ENCODE measurements at places on chromosomes 1 and 21.

DNA sequence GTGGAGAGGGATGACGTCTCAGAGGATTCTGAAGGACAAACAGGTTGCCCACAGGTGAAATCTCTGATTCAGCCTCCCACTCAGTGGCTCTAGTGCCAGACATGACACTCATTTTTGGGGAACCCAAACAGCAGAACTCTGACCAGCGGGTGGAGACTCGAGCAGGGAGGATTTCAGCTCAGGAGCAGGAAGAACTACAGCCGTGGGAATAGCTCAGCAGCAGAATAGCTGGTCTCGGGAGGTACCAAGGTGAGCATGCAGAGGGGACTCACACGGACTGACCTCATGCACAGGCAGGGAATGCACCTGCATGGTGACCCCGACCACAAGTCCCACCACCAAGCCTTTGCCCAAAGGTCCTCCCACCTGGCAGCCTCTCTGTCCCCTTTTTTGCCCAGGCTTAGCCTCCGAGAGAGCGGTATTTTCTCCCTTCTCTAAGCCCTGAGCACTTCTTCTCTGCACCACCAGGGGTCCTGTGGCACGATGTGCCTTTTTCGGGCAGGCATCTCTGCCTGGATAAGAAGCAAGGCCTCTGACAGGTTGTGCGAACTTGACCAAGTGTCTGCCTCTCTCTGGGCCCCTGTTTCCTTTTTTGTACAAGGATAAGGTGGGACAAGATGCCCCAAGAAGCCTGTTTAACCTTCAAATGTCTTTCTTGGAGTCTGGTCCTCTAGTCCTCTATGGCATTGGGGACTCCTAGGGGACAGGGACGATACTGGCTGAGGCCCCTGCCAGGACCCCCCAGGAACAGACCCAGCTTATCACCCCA lies 8.8 kb upstream of the FGR start:
- peak; percentile 78 for DNase-seq

- no peak for DNase-seq
Observed at GRCh38 chr1:84991097-84991920, 5.6 kb downstream of the MCOLN2 start.

DNA sequence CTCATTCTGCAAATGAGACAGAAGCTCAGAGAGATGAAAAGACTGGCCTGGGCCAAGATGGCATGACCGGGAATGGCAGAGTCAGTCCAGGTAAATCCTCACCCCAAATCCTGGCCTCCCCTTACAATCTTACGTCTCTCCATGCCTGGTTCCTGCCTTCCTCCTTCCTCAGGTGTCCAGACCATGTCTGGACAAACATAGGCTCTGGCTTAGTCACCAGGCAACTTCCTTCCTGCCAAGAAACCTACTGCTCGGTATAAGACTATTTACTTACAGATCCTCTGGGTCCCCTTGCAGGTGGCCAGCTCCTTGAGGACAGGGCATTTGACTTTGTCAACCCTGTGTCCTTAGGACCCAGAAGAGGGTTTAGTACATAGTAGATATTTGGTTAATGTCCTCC lies 69.4 kb upstream of the ROR1 start:
- DNase-seq, result no peak

GRCh38 chr1:110554871-110555801 lies 36.2 kb upstream of the KCNA10 start:
- DNase-seq, result peak; percentile 21

- DNase-seq, result no peak
Observed at GRCh38 chr1:183694066-183694465, 41.0 kb upstream of the APOBEC4 start.

DNA sequence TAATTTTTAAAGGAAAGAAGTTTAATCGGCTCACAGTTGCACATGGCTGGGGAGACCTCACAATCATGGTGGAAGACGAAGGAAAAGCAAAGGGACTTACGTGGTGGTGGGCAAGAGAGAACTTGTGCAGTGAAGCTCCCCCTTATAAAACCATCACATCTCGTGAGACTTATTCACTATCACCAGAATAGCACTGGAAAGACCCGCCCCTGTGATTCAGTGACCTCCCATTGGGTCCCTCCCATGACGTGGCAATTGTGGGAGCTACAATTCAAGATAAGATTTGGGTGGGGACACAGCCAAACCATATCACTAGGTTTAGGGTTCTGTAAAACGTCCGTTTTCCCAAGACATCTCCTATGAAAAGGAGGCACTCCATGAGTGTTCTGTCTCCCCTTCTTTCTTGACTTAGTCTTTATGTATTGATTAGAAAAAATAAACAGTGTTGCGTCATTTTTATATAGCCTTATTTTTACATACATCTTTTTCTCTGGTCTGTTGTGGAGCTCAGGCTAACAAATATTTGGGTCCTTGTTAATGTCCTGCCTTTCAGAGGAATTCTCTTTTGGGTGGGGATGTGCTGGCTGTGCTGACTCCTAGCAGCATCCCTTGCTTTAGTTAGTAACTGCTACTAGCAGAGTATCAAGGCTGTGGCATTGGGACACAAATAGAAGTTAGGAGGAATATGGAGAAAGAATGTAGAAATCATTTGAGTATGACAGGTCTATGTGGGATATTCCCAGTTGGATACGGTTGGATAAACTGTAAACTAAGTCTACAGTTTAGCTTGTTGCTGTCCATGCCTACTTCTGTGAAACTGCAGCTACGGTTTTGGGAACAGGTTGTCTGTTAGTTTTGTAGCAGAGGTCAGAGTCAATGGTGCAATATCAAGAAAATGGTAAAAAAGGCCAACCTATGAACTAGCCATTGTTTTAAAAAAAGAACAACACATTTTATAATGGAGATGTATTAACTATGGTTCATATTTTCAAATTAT lies 23.5 kb downstream of the BACH1 start:
- DNase-seq, result no peak

GRCh38 chr1:171166361-171166760 lies 18.7 kb upstream of the FMO2 start:
- no peak for DNase-seq

- no peak for DNase-seq
Observed at GRCh38 chr21:34946916-34947534, 102.1 kb downstream of the RUNX1 start.

DNA sequence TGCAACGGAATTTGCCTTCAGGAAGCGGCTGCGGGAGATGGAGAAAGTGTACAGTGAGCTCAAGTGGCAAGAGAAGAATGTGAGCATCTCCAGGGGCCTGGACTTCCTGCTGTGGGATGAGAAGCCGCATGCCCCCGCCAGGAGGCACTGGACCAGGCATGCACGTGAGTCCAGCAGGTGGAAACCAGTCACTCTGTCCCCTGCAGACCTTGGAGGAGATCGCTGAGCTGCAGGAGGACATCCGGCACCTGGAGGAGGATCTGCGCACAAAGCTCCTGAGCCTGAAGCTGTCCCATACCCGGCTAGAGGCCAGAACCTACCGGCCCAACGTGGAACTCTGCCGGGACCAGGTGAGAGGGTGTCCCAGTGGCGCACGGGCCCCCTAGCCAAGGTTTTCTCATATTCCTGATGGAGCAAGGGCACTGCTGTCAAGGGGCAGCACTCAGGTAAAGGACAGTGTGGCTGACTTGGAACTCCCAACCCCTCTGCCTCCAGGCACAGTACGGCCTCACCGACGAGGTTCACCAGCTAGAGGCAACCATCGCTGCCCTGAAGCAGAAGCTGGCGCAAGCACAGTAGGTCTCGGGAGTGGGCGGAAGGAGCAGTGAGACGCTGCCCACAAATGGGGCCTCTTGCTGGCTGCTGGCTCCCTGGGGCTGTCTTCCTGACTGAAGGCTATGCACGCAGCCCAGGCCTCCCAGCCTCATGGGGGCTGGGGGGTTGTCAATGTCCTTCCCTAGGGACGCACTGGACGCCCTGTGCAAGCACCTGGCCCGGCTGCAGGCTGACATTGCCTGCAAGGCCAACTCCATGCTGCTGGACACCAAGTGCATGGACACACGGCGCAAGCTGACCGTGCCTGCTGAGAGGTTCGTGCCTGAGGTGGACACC lies 1.2 kb upstream of the ADPRS start:
- DNase-seq, result no peak

- DNase-seq, result peak; percentile 18
Observed at GRCh38 chr1:89519779-89520358, 4.8 kb upstream of the LRRC8B start.

DNA sequence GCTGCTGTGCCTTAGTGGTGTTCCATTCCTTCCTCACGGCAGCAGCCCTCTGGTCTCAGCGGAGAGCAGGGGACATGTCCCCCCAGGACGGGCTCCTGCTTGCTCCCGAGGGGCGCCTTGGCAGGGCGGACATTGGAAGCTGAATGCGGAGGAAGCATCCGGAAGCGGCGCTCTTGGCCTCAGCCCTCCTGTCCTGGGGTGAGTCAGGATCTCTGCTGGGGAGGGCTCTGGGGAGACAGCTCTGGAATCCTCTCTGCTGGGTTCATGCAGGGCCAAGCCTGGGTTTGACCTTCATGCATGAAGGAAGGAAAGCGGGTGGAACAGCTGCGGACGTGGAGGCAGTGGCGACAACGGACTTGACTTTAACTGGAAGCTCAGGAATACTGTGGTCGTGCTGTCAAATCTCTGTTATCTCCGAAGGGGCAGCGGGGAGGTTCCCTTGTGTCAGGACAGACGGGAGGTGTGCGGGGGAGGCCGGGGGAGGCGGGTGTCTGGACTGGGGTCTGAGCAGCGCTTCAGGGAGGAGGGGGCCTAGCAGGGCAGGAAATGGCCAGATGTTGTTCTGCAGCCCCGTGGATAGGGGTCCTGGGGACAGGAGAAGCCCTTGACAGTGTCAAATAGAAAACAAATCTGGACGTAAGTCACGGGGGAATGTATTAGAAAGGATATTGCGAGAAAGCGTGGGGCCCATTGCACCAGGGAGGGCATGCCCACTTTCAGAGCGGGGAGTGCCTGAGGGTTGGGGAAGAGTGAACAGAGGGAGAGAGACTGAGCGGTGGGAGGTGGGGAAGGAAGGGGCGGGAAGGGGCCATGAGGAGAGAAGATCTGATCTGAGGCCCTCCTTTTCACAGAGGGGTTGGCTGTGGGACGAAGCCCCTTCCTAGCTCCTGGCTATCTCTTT lies 26.6 kb downstream of the CRYAA start:
- DNase-seq, result no peak

DNA sequence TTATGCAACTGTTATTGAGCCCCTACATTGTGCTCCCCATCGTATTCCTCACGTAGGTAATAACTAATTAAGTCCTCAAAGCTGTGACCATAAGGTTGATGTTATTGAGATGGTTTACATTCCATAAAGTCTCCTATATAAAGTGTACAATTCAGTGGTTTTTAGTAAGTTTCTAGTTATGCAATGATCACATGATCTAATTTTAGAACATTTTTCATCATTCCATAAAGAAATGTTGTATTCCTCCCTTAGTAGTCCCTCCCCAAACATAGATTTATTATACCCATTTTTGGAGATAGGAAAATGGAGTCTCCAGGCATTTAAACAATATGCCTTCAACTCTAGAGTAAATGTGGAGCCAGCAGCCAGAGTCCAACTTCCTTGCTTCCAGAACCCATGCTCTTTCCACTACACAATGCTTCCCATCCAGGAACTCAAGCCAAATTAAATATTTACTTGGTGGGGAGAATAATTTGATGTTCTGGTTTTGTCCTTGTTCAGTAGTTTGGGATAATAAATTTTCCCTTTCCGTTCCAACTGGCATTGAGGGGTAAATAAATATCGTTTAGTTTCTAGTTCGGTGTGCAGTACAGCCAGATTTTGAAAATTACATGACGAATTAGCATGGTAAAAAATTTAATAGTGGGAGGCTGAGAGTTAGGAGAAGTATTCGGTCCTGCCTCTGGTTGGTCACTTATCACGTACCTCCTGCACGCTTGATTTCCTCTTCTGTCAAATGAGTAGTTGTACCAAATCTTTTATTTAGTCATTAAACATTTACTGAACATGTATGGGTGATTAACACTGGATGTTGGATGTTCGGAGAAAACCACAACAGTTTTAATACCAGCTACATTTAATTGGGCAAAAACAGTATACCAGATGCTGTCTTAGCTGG lies 66.3 kb downstream of the CACHD1 start:
- no peak for DNase-seq

DNA sequence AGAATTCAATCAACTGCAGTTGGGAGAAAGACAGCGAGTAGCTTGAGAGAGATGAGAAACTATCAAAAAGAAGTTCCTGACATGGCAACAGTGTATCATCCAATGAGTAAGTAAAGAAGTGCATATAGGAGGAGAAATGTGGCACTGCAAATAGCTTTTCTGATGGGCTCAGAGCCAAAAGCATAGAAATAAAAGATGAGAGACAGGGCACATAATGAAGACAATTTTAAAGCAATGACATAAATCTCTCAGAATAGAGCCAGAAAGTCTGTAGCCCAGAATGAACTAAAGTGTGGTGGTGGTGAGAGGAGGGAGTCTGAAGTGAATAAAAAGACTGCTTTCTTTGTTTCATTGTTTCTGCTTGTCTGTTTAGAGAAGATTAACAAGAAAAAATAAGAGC lies 34.3 kb downstream of the TNFSF18 start:
- DNase-seq, result no peak
